Cardiac muscle cell (in vitro differentiated cells and primary cell): ENCODE measurements at places on chromosomes 2 and 18. TPM values are rescaled to one million over a fixed set of nuclear protein-coding genes. Genes with fewer than 3 reads are reported as not detected.

DNA sequence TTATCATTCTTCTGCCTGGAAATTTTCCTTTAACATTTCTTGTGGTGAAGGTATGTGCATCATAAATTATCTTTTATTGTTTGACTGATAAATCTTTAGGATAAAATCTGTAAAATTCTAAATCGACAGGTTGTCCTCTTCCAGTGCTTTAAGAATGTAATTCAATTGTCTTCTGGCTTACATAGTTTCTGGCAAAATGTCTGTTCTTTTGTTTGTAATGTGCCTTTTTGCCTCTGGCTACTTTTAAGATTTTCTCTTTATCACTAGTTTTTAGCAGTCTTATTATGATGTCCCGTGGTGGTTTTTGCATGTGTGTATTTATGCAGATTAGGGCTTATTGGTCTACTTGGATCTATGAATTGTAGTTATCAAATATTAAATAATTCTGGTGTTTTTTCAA, 203.6 kb upstream of the COPS8 start:
- no peak for DNase-seq

- no peak for DNase-seq
These were observed 79.3 kb downstream of the NRXN1 start for GRCh38 chr2:50952596-50952995.

Gene B3GNT2
- total RNA-seq = 8.9 and 11.1 TPM in 2 replicates

GRCh38 chr2:163493359-163494298, 242.2 kb downstream of the FIGN start:
- DNase-seq = peak; percentile 55

Gene UPP2
- not detected in 2 replicates for total RNA-seq

Gene SCYGR4
- total RNA-seq = not detected in 2 replicates

DNA sequence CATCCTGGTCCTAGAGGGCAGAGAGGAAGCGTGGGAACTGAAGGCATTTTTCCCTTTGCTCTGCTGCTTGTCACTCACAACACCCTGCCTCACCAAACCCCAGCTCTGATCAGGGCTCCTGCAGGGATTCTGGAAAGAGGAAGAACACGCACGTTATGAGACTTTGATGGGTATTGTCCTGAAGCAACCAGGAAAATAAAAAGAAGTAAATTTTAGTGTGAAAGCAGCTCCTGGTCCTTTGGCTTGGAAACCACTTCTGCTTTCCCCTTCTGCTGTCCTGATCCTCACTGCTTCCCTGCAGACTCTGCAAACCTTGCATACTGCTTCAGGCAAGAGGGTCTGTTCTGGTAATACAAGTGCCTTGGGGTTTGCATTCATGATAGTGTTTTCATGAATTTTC, 164.1 kb downstream of the SLC8A1 start:
- DNase-seq = no peak

Gene EN1
- not detected in 2 replicates for total RNA-seq

DNA sequence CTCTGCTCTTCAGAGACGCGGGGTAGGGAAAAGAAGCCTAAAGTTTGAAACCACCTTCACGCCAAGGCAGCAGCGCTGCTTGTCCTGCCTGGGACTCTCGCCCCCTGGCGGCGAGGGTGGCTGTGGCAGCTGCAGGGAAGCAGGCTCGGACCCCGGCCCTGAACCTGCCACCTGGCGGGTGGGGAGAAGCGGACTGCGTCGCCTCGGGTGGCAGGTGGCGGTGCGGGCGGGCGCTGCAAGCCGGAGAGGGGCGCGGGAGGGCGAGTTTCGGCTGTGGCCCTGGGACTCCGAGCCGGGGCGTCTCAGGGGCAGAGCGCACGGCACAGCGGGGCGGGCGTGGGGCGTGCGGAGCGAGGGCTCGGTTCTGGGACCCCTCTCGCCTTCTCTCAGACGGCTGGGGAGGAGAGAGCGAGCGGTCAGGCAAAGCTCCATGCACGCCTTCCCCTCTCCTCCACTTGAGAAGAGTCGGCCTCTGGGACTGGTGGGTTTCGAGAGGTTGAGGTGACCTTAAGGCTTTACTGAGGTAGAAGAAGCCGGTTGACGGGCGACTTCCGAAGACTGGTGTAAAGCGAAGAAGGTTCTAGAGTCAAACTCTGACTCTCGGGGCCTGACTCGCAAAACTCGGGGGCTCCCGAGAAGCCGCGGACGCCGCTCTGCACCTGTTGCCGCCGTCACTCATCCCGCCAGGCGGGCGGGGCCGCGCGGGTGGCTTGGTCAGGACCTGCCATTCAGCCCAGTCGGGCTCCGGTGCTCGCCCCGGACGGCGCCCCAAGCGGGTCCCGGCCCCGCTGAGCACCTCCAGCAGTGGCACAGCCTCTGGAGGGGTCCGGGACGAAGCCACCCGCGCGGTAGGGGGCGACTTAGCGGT, 1.1 kb upstream of the BOLL start:
- no peak for DNase-seq

DNA sequence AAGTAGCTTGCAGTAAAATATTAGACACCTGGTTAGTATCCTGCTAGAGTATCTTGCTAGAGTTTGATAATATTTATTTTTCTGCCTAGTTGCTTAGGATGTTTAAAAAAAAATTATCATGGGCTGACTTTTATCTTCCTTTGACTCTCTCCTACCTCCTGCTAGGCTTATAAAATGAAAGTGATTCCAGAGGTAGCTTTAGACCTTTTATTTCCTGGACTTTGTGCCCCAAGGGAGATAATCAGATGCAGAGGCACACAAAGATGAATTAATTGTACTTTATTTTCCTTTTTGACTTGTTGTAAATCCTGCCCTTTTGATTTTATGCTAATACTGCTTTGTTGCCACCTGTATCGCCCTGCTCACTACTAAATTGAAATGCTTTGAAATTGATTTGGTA, 130.7 kb downstream of the WDSUB1 start:
- DNase-seq = no peak

- peak; percentile 16 for DNase-seq
These were observed 624 bp downstream of the METTL8 start for GRCh38 chr2:171432969-171433762.

GRCh38 chr18:59386909-59387686, 28.0 kb upstream of the LMAN1 start:
- no peak for DNase-seq

Gene CGREF1
- 0.48 and 1.8 TPM in 2 replicates for total RNA-seq

DNA sequence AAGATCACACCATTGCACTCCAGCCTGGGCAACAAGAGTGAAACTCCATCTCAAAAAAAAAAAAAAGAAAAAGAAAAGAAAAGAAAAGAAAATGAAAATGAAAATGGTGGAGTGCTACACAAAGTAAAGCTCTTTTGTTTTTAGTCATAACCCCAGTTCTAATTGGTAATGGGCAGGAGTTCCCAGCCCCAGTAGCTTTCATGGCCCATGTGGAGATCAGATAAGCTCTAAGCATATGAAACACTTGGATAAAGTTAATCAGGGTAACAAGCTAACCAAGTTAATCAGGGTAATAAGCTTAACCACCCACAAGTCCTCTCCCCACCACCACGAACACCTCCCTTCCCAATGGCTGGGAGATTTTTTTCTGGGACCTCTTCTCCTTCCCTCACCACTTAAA, 240.8 kb downstream of the BCL11A start:
- DNase-seq = no peak

Gene DCDC2C
- not detected in 2 replicates for total RNA-seq

Gene CD28
- not detected in 2 replicates for total RNA-seq

DNA sequence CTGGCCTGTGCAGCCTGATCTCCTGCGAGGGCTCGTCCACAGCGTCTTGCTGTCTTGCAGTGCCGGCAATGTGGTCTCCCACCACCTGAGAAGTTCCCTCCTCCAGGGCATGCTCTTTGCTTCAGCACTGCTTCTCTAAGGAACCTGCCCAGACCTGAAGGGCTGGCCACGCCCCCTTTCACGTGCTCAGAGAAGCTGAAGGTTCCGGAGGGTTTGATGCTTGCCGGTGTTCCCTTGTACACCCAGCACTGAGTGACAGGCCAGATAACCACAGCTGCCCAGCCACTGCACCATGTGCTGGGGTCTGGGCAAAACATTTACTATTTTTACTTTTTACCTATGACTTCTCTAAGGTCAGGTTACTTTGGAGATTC, 1.7 kb upstream of the POLR2D start:
- peak; percentile 7 for DNase-seq

Gene LBX2
- 0.49 and 0.80 TPM in 2 replicates for total RNA-seq

GRCh38 chr2:136764452-136765255, 691 bp upstream of the THSD7B start:
- no peak for DNase-seq

DNA sequence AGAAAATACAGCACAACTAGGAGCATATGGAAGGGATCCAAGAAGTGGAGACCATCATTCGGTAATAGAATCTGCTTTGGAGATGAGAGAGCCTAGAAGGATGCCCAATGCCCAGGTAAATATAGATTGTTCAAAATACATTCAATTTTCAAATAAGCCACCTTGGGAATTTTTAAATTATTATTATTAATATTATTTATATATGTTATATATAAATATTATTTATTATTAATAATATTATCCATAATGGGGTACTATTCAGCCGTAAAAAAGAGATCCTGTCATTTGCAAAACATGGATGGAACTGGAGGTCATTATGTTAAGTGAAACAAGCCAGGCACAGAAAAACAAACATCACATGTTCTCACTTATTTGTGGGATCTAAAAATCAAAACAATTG, 127.8 kb upstream of the NDUFV2 start:
- DNase-seq = no peak

Gene ST6GAL2
- total RNA-seq = 0.57 and 1.2 TPM in 2 replicates

Gene VWC2L
- 0.11 and 0.24 TPM in 2 replicates for total RNA-seq

Gene SF3B6
- total RNA-seq = 88.5 and 133 TPM in 2 replicates

DNA sequence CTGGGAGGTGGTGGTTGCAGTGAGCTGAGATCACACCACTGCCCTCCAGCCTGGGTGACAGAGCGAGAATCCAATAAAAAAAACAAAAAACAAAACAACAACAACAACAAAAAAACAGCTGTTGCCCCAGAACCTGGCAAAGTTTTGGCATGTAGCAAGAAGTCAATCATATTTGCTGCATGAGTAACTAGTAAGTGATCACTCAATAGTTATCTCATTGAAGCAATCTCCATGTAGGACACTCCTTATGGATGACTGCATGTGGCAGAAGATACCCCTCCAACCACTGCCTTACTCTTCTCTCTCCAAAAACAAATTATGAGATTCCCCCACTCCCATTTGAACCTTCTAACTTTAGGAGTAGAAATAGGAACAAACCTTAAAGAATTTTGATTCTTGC, 113.7 kb downstream of the TTC27 start:
- DNase-seq = no peak

DNA sequence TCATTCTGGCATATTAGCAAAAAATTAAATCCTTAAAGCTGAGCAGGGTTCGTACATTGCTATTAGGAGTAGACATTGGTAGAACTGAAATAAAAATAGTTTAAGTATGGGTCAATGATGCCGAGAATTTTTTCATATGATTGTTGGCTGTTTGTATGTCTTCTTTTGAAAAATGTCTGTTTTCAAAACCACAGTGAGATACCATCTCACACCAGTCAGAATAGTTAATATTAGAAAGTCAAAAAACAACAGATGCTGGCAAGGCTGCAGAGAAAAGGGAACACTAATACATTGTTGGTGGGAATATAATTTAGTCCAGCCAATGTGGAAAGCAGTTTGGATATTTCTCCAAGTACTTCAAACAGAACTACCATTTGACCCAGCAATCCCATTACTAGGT, 410.8 kb upstream of the TRIB2 start:
- DNase-seq = no peak

DNA sequence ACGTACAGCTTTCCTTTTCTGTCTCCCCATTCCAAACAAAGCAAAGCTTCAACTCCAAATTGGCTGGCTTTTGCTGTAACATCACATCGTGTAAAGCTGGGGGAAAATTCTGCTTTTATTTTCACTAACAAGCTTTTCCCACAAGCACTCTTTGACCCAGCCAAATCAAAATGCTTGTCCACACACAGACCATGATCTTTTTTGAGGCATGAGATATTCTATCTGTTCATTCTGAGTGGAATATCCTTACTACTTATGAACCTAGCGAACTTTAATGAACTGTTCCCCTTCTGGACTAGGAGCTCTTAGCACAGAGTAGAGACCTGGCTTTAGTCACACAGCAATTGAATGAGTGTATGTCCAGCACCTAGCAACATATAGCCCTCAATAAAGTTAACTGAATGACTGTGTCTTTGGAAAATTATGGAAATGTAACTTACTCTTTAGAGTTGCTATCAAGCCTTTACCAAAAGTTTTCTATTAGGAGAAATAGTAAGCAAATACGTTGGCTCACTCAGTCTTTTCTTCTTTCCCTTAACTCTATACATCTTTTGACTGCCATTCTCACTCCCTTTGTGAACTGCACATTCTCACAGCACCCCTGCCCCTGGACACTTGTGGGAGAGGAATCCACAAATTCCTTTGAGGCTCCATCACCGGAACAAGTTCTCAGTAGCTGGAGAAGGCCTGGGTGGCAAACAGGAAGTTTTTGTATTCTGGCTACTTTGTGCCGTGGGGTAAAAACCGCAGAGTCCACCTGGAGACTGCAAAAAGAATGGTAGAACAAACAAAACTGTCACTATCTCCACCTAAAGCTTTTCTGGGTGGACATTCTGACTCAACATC, 1.3 kb upstream of the UBE2E3 start:
- DNase-seq = peak; percentile 36

- no peak for DNase-seq
These were observed 267.0 kb downstream of the MREG start for GRCh38 chr2:215746226-215746886.

- DNase-seq = no peak
These were observed 9.4 kb downstream of the INSIG2 start for GRCh38 chr2:118097657-118098056.

GRCh38 chr2:188512456-188512855, 220.8 kb downstream of the GULP1 start:
- peak; percentile 81 for DNase-seq

Gene SH3BP4
- total RNA-seq = 55.0 and 71.3 TPM in 2 replicates

GRCh38 chr2:5227062-5227699, 465.0 kb upstream of the SOX11 start:
- no peak for DNase-seq

GRCh38 chr18:8803063-8803795, 97.9 kb downstream of the MTCL1 start:
- DNase-seq = no peak
